Ascending aorta (tissue), 2 donors: ENCODE measurements at places on chromosomes 7 and 10. TPM values are rescaled to one million over a fixed set of nuclear protein-coding genes. Genes with fewer than 3 reads are reported as not detected.

Gene ZNF853
- total RNA-seq: 12.2 TPM

Gene SUN3
- not detected for total RNA-seq

Gene PSD
- not detected for total RNA-seq

Gene GDF10
- 1.2 TPM for total RNA-seq

Gene ATOH7
- not detected for total RNA-seq

Gene CYP2C19
- not detected for total RNA-seq

Gene JCAD
- 82.8 TPM for total RNA-seq

Gene PIK3AP1
- total RNA-seq: 5.9 TPM

Gene EBF3
- total RNA-seq: 20.2 TPM

Gene PNLIPRP2
- total RNA-seq: not detected

Gene SYT15B
- total RNA-seq: 68.3 TPM

Gene CYP3A4
- total RNA-seq: not detected

Gene SPDYE5
- total RNA-seq: not detected

Gene ZNF727
- total RNA-seq: not detected

Gene ZNF862
- 1.7 TPM for total RNA-seq

Gene ACTL6B
- total RNA-seq: not detected

Gene IGF2BP3
- not detected for total RNA-seq

Gene SPDYE6
- not detected for total RNA-seq

Gene ZFYVE27
- total RNA-seq: 62.2 TPM

Gene HEPACAM2
- total RNA-seq: not detected

Gene HOXA13
- not detected for total RNA-seq

Gene UFSP1
- 0.53 TPM for total RNA-seq

Gene H2BK1
- not detected for total RNA-seq

Gene TMEM254
- 2.4 TPM for total RNA-seq

Gene UCN3
- total RNA-seq: not detected

Gene OR9A2
- not detected for total RNA-seq

Gene FAM221A
- 10.1 TPM for total RNA-seq

Gene FXYD4
- total RNA-seq: not detected

Gene CALCR
- not detected for total RNA-seq

Gene VWDE
- not detected for total RNA-seq

Gene PNLIPRP3
- not detected for total RNA-seq

Gene OGDHL
- total RNA-seq: not detected

Gene C7orf57
- total RNA-seq: not detected

Gene GUSB
- total RNA-seq: 8.7 TPM

Gene ZCCHC24
- 180 TPM for total RNA-seq

Gene ADCY1
- total RNA-seq: 3.6 TPM

Gene SPDYE16
- not detected for total RNA-seq

Gene CDK6
- 7.3 TPM for total RNA-seq

Gene PNLIPRP1
- total RNA-seq: not detected

Gene FAM25C
- total RNA-seq: not detected

Gene ZNF804B
- not detected for total RNA-seq

Gene HOGA1
- 2.6 TPM for total RNA-seq

Gene CALML3
- not detected for total RNA-seq

Gene PHKG1
- 1.1 TPM for total RNA-seq

Gene LRRC18
- not detected for total RNA-seq

Gene ZCWPW1
- not detected for total RNA-seq
